NCI-H2171 treated with DMSO at 0.1 percent for 48 hours (cell line): ENCODE measurements at places on chromosomes 5 and 9.

DNA sequence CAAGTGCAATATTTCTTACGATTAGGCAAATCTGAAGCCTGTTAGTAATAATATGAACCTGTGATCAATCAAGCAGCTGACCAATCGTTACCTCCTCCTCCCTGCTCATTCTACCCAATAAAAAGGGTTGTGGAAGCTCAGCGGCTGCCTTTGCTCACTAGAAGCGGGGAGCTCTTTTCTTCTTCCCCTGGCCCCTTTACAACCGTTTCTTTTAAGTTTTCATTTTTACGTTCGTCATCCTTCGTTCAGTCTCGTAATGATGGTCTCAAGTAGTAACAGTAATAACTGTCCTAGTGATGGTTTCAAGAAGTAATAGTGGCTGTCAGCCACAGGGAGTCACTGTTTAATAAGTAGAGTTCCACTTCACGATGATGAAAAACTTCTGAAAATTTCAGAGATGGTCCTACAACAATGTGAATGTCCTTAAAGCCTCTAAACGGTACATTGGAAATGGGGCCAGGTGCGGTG, 6.2 kb downstream of the UGT3A2 start:
- peak; percentile 30 for DNase-seq

DNA sequence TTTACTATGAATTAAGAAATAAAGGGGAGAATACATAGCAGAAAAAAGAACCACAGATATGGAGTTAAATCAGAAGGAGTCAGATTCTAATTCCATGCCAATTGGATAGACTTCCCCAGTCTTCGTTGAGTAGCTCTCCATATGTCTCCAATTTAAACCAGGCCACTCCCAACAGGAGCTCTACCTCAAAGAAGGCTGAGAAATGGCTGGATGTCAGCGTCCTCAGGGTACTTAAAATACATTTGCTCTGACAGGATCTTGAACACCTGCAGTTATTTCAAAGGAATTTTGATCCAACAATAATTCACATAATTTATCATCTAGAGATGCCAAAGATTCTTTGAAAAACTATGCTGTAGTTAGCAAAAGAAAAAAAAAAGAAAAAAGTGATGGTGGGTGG, 133.9 kb upstream of the FBN2 start:
- DNase-seq = no peak

GRCh38 chr5:124477577-124477976, 268.9 kb downstream of the ZNF608 start:
- DNase-seq = no peak

GRCh38 chr9:110788871-110789270, 120.3 kb downstream of the MUSK start:
- DNase-seq = no peak

DNA sequence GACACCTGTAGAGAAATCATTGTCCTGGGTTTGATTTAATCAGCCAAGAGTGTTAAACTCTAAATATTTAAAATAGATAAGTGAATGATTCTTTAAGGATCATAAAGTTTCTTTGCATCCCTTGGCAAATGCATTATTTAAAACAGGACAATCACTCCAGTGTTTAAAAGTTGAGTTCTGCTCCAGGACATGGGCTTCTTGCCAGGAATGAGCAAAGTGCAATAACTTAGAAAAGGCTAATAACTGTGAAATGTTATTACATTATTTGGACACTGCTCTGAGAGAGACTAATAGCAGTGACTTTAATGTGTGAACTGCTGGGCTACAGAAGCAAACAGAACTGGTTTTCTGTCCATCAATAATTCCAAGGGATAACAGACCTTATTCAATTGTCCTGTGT, 283.3 kb downstream of the GABRB2 start:
- no peak for DNase-seq
